ENCODE measurements at places on chromosomes 16 and 17.

DNA sequence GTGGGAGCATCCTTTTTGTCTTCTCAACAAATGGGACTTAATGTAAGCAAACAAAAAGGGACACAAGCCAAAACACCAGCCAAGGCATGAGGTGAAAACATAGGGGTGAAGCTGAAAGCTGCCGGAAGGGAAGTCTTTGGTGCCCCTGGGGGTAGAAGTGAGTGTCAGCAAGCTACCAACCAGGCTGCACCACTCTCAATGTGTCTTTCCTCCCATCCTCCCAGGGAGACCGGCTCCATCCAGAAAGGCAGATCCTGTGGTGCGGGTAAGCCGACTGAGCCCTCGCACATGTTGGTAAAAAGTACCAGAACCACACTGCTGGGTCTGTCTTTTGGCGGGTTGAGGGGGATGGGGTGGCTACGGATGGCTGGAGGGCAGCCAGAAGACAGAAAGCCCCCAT, 52.0 kb upstream of the SREBF1 start:
- no peak for DNase-seq

DNA sequence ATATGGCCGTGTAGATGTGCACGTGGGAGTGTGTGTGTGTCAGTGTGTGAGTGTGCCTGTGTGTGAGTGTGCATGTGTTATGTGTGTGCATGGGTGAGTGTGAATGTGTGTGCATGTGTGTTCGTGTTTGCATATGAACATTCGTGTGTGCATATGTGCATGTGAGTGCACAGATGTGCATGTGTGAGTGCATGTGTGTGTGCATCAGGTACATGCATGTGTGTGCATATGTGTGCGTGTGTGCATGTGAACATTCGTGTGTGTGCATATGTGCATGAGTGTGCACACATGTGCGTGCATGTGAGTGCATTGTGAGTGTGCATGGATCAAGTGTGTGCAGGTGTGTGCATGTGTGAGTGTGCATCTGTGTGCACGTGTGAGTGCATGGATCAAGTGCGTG, 2.5 kb upstream of the TPSAB1 start:
- no peak for DNase-seq

GRCh38 chr17:1621273-1621954, 7.2 kb downstream of the SLC43A2 start:
- no peak for DNase-seq

DNA sequence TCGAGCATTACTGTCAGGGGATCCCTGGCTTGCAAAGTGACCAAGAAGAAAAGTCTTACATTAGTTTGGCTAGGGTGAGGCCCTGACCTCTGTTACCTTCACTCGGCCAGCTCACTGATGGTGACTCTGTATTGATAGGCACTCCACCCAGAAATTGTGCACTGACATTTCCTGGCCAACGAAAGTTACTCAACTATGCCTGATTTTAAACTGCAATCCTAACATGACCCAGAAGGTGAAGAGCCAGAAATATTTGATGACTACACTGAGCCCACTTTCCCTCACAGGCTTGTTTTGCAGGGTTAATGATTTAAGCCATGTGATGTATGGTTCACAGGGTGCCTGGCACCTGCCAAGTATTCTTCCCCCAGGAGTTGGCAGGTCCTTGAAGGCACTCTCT, 208.2 kb upstream of the MAF start:
- no peak for DNase-seq

Measured in HEK293T (cell line).